Ureter (tissue), 1 donor: ENCODE measurements at places on chromosomes 5 and 9. TPM values are rescaled to one million over a fixed set of nuclear protein-coding genes. Genes with fewer than 3 reads are reported as not detected.

Gene TRPM3
- 1.3 TPM for total RNA-seq

Gene PCDHB9
- total RNA-seq, result 1.9 TPM

Gene C9orf50
- total RNA-seq, result not detected

Gene IZUMO3
- total RNA-seq, result not detected

Gene LCN2
- total RNA-seq, result 143 TPM

Gene GARIN3
- not detected for total RNA-seq

Gene GRM6
- total RNA-seq, result not detected

Gene CSF1R
- 16.9 TPM for total RNA-seq

Gene EIF4EBP3
- total RNA-seq, result 25.9 TPM

Gene SH3RF2
- total RNA-seq, result 9.5 TPM

Gene C9orf153
- total RNA-seq, result 0.36 TPM

Gene TRIM36
- total RNA-seq, result 0.62 TPM

Gene CNTNAP3B
- total RNA-seq, result 24.1 TPM

Gene SPATA31D4
- not detected for total RNA-seq

Gene KCNV2
- not detected for total RNA-seq

Gene ELAVL2
- 0.29 TPM for total RNA-seq

Gene ARID3C
- not detected for total RNA-seq

Gene CNTFR
- 9.4 TPM for total RNA-seq

Gene BTNL8
- total RNA-seq, result not detected

Gene PPP3R2
- not detected for total RNA-seq

Gene C7
- 209 TPM for total RNA-seq

Gene ZDHHC12
- 26.3 TPM for total RNA-seq

Gene TAF11L2
- total RNA-seq, result not detected

Gene ABLIM3
- 101 TPM for total RNA-seq

Gene ADAMTS19
- total RNA-seq, result 5.3 TPM

Gene DAPK1
- total RNA-seq, result 100 TPM

Gene PDZD2
- total RNA-seq, result 7.8 TPM

Gene ANKRD34B
- not detected for total RNA-seq

Gene PDE8B
- 10.1 TPM for total RNA-seq

Gene PCDHGA10
- total RNA-seq, result 7.4 TPM

Gene CBY3
- not detected for total RNA-seq
